MCF 10A (cell line): ENCODE measurements at places on chromosomes 3 and 15. TPM values are rescaled to one million over a fixed set of nuclear protein-coding genes. Genes with fewer than 3 reads are reported as not detected.

Gene CFAP91
- total RNA-seq, result not detected in 2 replicates

Gene ACKR4
- total RNA-seq, result not detected in 2 replicates

DNA sequence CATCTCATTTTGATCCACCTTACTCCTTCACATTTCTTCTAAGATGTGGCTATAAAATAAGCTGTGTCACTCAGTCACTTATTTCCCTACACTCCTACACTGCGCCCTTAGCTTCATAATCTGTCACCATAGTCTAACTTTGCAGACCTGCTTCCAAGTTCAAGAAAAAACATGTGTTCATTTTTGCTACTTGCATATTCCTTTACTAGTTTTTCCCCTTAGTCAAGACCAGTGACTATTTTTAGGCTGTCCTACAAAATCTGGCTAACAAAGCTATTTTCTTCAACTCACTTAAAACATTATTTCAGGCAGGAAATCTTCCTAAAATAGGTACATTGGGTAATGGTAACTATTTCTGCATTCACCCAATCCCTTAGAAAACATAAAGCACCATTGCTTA, 272.5 kb downstream of the TBC1D5 start:
- H3K4me3 ChIP-seq, result no peak overlapping the region
- H3K27ac ChIP-seq, result no peak overlapping the region
- H3K36me3 ChIP-seq, result peaks cover 2% of the 10 kb centered on the region
- DNase-seq, result no peak
- H3K4me1 ChIP-seq, result peaks cover 19% of the 10 kb centered on the region

GRCh38 chr15:98823012-98823458, 174.7 kb downstream of the IGF1R start:
- peaks cover 8% of the 10 kb centered on the region for H3K4me1 ChIP-seq
- no peaks in the 10 kb centered on the region for H3K27me3 ChIP-seq
- no peak overlapping the region for H3K27ac ChIP-seq
- peak; percentile 28 for DNase-seq
